ENCODE measurements at places on chromosomes 7 and 10.

DNA sequence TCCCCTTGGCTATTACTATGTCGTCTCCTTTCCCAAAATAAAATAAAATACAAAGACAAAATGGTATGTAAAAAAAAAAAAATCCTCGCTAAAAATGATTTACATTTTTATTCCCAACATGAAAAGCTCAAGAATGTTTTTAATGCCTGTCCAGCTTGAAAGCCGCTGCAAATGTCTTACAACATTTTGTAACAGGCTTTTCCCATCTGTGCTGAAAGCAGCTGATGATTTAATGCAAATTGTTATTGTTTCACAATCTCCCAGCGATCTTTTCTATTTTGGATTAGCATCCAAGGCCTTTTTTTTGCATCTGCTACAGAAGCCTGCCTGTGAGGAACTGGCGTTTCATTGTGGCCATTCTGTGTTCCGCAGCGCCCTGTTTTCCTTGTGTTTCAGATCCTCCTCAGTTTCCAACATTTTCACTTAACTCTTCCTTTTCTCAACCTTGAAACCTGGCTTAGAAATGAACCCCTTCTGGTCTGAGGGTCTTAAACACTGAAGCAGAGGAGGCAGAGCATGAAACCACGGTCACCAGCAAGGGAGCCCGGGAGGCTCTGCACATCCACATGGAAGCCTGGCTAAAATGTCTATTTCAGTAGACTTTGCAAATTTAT, 712.1 kb downstream of the PARD3 start:
- no peaks in the 10 kb centered on the region for H3K36me3 ChIP-seq
- H3K4me3 ChIP-seq = no peak overlapping the region
- H3K4me1 ChIP-seq = no peaks in the 10 kb centered on the region
- no peak overlapping the region for H3K27ac ChIP-seq

- DNase-seq = no peak
- no peak overlapping the region for H3K27ac ChIP-seq
- no peaks in the 10 kb centered on the region for H3K36me3 ChIP-seq
These were observed 47.3 kb upstream of the TMEM26 start for GRCh38 chr10:61500460-61500859.

- H3K27ac ChIP-seq = no peak overlapping the region
- H3K27me3 ChIP-seq = no peaks in the 10 kb centered on the region
- H3K36me3 ChIP-seq = no peaks in the 10 kb centered on the region
- H3K4me1 ChIP-seq = no peaks in the 10 kb centered on the region
These were observed 414.7 kb upstream of the PCDH15 start for GRCh38 chr10:55215699-55216098.

DNA sequence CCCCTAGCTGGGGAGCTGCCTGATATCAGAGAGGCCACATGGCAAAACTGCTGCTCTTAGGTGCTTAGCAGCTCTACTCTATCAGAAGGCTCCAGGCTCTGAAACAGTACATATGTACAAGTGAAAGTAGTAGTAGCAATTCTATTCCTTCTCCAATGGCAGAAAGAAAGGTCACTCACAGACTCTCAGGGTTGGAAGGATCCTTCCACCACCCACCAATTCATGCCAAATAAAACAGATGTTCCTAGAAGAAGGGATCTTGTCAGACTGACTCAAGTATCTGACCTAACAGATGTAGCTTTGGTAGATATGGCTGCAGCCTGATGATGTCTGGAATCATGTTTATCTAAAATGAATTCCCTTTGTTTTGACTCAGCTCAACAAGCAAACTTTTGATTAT, 8.0 kb upstream of the ALDH18A1 start:
- H3K36me3 ChIP-seq = no peaks in the 10 kb centered on the region
- H3K27me3 ChIP-seq = no peaks in the 10 kb centered on the region
- no peak overlapping the region for H3K27ac ChIP-seq
- no peak overlapping the region for H3K4me3 ChIP-seq
- no peaks in the 10 kb centered on the region for H3K4me1 ChIP-seq

DNA sequence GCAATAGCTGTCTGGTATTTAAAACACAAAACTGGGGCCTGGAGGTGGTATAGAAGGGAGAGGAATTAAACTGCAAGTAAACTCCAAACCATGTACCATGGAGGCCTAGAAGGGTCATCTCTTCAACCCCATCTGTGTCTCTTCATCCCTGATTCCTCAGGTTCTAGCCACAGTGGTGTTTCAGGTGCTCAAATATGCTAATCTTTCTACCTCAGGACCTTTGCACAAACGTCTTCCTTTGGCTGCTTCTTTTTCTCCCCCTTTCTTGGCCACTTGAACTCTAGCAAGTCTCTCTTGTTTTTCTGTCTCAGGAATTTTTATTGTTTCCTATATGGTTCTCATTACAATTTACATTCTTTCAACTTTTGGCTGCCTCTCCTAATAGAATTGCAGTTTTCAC, 25.6 kb upstream of the MTPN start:
- no peak overlapping the region for H3K4me3 ChIP-seq
- no peak for DNase-seq
- H3K27ac ChIP-seq = no peak overlapping the region
- H3K27me3 ChIP-seq = no peaks in the 10 kb centered on the region

DNA sequence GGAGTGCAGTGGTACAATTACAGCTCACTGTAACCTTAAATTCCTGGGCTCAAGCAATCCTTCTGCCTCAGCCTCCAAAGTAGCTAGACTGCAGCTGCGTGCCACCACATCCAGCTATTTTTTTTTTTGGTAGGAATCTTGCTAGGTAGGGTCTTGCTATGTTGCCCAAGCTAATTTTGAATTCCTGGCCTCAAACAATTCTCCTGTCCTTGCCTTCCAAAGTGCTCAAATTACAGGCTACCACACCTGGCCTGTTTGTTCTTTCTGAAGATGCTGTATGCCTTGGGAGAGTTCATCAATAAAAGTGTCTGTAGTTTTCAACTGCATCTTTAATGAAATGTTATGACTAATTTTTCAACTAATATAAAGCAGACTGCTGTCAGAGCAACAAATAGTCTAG, 452 bp downstream of the SAMD9 start:
- DNase-seq = no peak
- H3K4me3 ChIP-seq = peak overlapping the region; percentile 85
- H3K27ac ChIP-seq = peak overlapping the region; percentile 67
- no peaks in the 10 kb centered on the region for H3K27me3 ChIP-seq
- peaks cover 33% of the 10 kb centered on the region for H3K4me1 ChIP-seq

DNA sequence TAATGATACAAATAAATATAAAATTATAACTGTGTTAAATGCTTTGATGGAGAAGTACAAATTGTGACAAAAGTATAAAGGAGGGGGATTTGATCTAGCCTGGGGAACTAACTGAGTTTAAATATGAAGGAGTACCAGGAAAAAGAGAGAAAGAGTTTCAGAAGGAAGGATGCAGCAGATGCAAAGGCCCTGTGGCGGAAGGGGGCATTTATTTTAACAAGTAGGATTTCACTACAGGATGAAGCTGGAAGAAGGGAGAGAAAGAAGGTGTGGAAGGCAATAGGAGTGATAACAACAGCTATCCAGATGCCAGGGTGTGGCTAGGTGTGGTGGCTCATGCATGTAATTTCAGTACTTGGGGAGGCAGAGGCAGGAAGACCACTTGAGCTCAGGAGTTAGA, 55.8 kb downstream of the AKR1B1 start:
- H3K4me3 ChIP-seq = no peak overlapping the region
- DNase-seq = no peak
- H3K36me3 ChIP-seq = no peaks in the 10 kb centered on the region
- H3K4me1 ChIP-seq = no peaks in the 10 kb centered on the region

GRCh38 chr10:48187713-48188485, 86.6 kb downstream of the FRMPD2 start:
- H3K36me3 ChIP-seq = no peaks in the 10 kb centered on the region
- H3K4me1 ChIP-seq = no peaks in the 10 kb centered on the region
- H3K4me3 ChIP-seq = no peak overlapping the region
- H3K27me3 ChIP-seq = no peaks in the 10 kb centered on the region

- no peak for DNase-seq
- H3K4me1 ChIP-seq = no peaks in the 10 kb centered on the region
- H3K4me3 ChIP-seq = no peak overlapping the region
- H3K27ac ChIP-seq = no peak overlapping the region
- no peaks in the 10 kb centered on the region for H3K27me3 ChIP-seq
These were observed 62.2 kb downstream of the DIP2C start for GRCh38 chr10:627032-627992.

DNA sequence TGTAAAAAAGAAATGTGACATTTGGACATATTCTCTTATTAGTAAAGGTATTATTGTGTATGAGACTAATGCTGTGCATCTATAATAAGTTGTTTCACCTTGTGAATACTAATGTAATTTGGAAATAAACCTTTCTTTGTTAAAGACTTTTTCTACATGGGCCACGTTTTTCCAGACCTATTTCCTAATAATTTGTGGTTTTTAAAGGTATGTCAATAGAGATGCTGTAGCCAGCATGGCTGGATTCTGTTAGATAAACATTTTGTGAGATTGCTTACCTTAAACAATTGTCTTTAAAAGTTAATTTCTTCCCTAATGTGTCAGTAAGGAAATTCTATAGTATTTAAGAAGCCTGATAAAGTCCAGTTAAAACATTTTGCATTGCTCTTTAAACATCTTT, 56.0 kb downstream of the KAT6B start:
- no peaks in the 10 kb centered on the region for H3K36me3 ChIP-seq
- no peak for DNase-seq
- H3K27ac ChIP-seq = no peak overlapping the region
- H3K27me3 ChIP-seq = no peaks in the 10 kb centered on the region

GRCh38 chr7:110839866-110840265, 251.1 kb upstream of the LRRN3 start:
- H3K4me1 ChIP-seq = peaks cover 7% of the 10 kb centered on the region
- no peaks in the 10 kb centered on the region for H3K27me3 ChIP-seq
- no peak overlapping the region for H3K4me3 ChIP-seq
- DNase-seq = no peak
- H3K27ac ChIP-seq = no peak overlapping the region
- H3K36me3 ChIP-seq = no peaks in the 10 kb centered on the region

DNA sequence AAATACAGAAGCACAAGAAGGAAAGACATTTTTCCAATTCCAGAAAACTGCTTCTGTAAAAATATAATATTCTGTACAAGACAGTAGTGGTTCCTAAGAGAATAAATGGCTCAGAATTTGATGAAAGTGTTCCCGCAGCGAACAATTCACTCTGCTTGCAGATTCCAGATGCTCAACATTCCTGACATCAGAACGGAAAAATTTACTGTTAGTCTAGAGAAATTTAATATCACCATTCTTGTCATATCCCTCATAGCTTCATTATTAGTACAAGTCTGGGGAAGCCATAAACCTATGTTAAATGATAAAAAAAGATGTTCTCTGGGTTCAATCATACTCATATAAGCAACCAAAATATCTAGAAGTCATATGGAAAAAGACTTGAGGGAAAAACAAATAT, 83.6 kb downstream of the MPP7 start:
- H3K4me3 ChIP-seq = no peak overlapping the region
- no peak overlapping the region for H3K27ac ChIP-seq
- no peaks in the 10 kb centered on the region for H3K27me3 ChIP-seq
- DNase-seq = no peak
- H3K36me3 ChIP-seq = no peaks in the 10 kb centered on the region

- no peaks in the 10 kb centered on the region for H3K4me1 ChIP-seq
- H3K4me3 ChIP-seq = no peak overlapping the region
- no peak for DNase-seq
- no peaks in the 10 kb centered on the region for H3K36me3 ChIP-seq
- H3K27me3 ChIP-seq = no peaks in the 10 kb centered on the region
These were observed 96.6 kb upstream of the PARD3 start for GRCh38 chr10:34911661-34912205.

DNA sequence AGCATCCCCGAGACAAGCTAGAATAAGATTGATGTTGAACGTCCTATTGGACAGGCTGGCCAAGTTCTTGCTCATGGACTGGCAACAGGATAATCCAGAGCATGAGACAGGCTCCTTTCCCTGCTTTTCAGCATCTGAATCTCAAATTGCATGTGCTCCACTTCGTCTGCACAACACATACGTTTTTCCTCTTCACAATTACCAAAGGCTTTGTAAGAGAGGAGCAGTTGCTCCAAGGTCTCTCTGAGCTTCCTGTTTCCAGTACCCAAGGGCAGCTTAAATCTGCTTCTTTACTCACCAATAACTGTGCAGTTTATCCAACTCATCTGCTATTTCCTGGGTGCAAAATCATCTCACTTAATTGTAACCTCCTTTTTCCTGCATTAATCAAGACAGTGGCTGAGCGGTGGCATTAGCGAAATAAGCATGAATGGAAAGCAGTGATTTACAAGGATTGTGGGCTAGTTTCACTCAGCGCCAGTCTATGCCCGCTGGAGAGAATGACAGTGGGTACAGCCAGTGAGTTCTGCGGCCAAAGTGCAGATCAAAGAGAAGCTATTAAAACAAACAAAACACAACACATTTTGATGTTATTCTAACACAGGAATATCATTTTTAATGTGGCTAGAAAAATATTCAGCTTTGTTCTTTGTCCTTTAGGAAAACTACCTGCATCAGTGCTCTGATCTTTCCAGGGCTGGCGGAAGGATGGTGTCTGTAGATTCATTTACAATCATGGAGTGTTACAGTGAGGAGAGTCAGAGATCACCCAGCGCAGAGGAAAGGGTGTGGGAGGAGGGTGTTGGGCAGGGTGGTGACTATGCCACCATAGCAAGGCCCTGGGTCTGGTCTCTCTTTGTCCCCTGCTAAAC, 79.8 kb downstream of the CHN2 start:
- H3K27ac ChIP-seq = no peak overlapping the region
- H3K4me3 ChIP-seq = no peak overlapping the region
- no peaks in the 10 kb centered on the region for H3K36me3 ChIP-seq
- peaks cover 14% of the 10 kb centered on the region for H3K4me1 ChIP-seq
- DNase-seq = no peak
- no peaks in the 10 kb centered on the region for H3K27me3 ChIP-seq

DNA sequence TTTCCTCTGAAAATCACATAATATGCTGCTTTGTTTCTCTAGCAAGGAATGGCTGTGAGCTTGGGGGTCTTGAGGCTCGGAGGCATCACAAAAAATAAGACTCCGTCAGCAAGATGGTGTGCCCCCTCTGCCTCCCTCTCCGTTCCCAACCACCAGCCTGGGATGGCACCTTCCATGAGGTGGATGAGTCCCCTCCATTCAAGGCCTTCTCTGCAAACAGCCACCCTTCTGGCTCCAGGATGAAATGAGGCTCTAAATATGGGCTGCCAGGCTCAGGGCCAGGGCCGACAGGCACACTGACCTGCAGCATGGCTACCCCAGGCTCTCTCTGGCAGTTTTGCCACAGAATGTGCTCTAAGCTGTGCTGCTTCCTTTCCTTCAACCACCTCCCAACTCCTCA, 521.5 kb downstream of the PTPRN2 start:
- no peak for DNase-seq
- no peaks in the 10 kb centered on the region for H3K27me3 ChIP-seq
- no peaks in the 10 kb centered on the region for H3K4me1 ChIP-seq

DNA sequence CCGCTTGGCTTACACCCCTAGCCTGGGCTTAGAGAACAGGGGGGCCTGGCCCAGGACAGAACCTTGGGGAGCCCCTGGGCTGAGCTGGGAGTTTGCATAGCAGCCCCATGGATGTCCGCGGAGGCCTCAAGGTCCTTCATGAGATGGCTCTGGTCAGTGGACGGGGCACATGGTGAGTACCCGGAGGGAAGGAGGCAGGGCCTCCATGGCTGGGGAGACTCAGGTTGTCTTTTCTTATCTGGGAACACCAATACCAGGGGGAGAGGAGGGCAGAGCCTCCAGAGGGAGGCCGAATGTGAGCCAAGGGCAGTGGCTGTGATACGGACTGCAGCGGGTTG, 64.8 kb downstream of the GLRX3 start:
- no peak overlapping the region for H3K27ac ChIP-seq
- H3K27me3 ChIP-seq = no peaks in the 10 kb centered on the region
- no peaks in the 10 kb centered on the region for H3K36me3 ChIP-seq
- H3K4me3 ChIP-seq = no peak overlapping the region
